ENCODE measurements at places on chromosomes 3 and 15.

GRCh38 chr3:53606793-53607192, 112.4 kb downstream of the CACNA1D start:
- no peak for DNase-seq

DNA sequence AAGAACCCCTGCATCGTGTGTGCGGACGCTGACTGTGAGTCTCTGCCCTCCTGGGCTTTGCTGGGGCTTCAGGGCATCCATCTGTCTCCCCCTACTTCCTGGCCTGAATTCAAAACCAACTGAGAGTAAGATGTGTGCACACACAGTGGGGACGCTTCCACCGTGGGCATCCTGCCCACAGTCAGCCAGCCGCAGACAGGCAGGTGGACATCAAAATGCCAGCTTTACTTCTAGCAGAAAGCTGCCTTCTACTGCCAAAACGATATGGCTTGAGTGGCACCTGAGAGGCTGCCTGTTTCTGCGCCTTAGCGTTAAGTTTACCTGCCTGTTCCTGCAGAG, 18.5 kb downstream of the ALDH1A3 start:
- DNase-seq = no peak

- DNase-seq = no peak
Measured at GRCh38 chr15:64858021-64858575, 16.4 kb downstream of the PLEKHO2 start.

- DNase-seq = no peak
Measured at GRCh38 chr15:99729920-99730319, 3.3 kb downstream of the LYSMD4 start.

- no peak for DNase-seq
Measured at GRCh38 chr3:29701326-29701983, 420.6 kb downstream of the RBMS3 start.

GRCh38 chr3:122251428-122251827, 68.0 kb downstream of the CASR start:
- no peak for DNase-seq

- no peak for DNase-seq
Measured at GRCh38 chr3:89164774-89165173, 57.4 kb downstream of the EPHA3 start.

DNA sequence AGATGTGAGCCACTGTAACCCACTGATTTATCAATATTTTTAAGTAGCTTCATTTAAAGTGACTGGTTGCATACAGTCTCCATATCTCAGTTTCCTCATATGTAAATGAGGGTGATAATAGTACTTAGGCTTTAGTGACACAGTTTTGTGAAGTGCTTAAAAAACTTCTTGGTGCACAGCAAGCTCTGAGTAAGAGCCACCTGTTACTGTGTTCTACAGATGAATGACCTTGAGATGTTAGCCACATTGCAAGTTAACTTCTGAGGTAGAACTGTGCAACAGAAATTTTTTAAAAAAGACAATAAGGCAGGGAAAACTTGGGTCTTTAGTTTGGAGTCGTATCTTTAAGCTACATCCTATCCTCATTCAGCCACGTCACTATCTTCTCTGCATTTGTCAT, 43.1 kb downstream of the PCCB start:
- DNase-seq = no peak

GRCh38 chr3:63739474-63739873, 79.6 kb upstream of the C3orf49 start:
- no peak for DNase-seq

DNA sequence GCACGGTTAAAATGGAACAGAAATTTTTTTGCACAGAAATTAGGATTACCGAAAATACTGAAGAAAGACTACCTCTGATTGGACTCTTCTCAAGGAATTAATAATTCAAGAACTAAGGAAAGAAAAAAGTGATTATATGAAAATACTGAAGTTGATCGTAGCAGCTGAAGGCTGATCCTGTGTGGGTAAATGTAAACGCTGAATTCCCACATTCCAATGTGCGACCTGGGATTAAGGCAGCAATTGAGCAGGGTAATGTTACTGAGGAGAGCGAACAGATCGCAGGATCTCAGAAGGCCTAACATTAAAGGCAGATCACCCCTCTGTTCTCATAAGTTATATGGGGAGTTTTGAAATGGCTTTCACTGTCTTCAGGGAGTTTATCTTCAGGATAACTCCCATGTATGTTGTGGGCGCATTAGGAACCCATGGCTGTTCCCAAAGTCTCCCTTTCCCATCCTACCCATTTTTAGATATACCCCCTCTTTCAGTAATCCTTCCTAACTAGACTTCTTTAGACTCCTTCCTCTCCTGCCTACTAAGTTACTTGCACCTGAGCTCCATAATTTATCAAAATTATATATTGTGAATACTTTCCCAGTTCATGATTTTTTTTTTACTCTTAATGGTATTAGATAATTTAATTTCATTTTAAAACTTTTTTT, 1.0 kb upstream of the UBL7 start:
- DNase-seq = no peak

DNA sequence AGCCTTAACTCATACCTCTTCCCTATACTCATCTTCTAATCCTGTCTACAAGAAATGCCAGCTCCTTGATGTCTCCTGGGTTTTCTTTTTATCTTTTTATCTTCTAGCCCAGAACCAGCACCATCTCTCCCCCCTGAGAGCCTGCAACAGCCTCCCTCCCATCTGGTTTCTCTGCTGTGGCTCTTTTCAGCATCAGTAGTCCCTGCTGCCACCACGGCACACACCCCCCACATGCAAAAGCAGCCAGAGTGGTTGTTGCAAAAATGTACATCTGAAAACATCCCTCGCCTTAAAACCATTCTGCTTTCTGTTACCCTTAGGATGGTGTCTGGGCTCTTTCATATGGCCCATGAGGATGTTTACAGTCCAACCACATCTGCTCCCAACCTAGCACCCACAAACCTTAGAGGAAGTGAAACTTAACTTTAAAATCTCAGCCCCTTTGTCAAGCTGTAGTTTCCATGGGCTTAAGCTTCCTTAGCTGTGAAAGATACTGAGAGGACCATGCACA, 775 bp downstream of the TTC21A start:
- no peak for DNase-seq

GRCh38 chr3:73179601-73180000, 118.1 kb downstream of the EBLN2 start:
- no peak for DNase-seq

GRCh38 chr3:9622438-9622837, 26.9 kb upstream of the MTMR14 start:
- DNase-seq = no peak

GRCh38 chr3:156811089-156811862, 14.9 kb upstream of the LEKR1 start:
- peak; percentile 70 for DNase-seq

DNA sequence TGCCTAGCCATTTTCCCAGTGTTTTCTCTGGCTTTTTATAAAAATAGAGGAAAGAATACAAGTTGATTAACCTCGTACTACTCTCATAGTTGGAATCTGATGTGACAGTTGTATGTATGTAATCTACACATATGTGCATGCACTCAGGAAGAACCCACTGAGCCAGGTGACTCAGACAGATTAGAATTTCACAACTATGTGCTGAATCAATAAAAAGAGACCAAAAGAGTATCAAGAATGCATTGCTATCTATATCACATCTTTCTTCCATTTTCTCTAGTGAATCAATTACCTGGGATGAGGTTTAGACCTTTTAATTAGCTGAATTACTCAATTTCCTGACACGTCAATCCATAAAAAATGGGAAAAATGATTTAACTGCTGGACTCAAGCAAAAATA, 319.3 kb upstream of the ATP10A start:
- DNase-seq = no peak

GRCh38 chr3:191026746-191027145, 164.3 kb upstream of the GMNC start:
- DNase-seq = no peak

GRCh38 chr15:25693321-25694238, 169.5 kb downstream of the ATP10A start:
- no peak for DNase-seq

DNA sequence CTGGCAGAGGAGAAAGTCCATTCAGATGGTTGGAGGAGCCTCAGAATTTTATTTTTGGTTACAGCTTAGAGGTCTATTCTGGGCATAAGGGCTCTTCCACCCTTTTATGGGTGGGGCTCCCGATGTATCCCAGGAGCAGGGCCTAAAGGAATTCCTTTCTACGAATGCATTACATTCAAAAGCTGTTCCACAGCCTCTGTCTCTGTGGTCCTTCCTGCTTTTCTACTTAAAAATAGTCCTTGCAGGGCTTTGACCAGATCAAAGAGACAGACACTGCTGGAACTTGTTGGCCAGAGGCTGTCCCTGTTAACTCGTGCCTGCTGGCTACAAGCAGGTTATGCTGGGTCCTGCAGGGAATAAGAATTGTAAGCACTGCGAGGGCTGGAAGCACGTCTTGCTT, 14.4 kb upstream of the NOX5 start:
- no peak for DNase-seq

- no peak for DNase-seq
Measured at GRCh38 chr3:53645754-53646153, 151.3 kb downstream of the CACNA1D start.

GRCh38 chr3:191296041-191296541, 33.1 kb upstream of the CCDC50 start:
- no peak for DNase-seq

DNA sequence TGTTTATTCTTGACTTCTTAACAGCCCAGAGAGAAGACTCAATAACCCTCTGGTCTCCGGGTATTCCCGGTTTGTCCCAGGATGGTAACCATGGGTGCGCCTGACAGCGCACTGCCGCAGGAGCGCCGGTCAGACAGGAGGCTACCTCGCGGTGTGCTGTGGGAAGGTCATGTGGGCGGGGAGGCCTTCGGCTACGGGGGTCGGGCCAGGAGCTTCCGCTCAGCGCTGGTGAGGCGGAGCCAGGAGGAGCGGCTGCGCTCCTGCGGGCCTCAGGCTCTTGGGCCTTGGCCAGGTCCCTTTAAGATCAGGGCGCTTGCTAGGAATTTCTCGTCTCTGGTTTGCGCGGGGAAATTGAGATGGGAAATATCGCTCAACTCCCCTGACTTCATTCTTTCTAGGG, 182.3 kb upstream of the NDN start:
- DNase-seq = no peak

DNA sequence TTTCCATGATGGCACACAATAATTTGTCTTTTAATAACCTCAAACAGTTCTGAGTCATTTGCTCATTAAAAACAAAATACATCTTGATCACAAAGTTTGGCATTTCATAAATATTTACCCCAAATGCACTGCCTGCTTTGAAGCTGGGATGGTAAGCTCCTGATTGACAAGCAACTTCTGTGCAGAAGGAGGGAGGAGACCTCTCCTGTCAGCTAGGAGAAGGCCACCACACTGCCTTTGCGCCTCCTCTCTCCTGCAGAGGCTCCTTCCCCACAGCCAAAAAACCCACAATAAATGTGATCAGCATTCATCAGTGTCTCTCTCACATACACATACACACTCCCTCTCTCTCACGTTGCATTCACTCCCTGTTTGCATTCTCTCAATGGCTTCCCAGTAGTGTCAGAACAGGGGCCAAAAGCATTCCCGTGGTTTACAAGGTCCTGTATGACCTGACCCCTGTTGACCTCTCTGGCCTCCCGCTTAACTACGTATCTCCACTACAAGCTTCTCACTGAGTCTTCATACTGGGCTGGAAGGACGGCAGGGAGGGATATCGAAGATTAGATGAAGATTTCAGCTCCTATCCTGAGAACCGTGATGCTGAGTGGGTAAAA, 216.4 kb downstream of the FOXP1 start:
- no peak for DNase-seq

DNA sequence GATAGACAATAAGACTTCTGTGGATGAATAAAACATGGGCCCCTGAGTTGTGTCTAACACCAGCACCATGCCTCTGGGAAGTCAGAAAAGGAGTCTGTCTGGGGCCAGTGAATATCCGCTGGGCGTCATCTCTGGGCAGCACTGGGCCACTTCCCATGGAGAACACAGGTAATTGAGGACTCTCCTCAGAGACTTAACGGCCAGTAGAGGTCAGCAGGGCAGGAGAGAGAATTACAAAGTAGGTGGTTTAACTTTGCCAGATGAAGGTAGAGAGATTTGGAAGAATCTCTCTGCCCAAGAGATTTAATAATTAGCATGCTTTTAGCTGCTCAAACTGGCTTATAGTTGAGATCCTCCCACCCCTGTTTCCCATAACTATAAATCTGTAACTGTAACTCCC, 65.7 kb downstream of the OCA2 start:
- no peak for DNase-seq

GRCh38 chr15:60961541-60962485, 267.3 kb downstream of the RORA start:
- no peak for DNase-seq

GRCh38 chr3:155970398-155970797, 99.9 kb downstream of the GMPS start:
- DNase-seq = no peak

DNA sequence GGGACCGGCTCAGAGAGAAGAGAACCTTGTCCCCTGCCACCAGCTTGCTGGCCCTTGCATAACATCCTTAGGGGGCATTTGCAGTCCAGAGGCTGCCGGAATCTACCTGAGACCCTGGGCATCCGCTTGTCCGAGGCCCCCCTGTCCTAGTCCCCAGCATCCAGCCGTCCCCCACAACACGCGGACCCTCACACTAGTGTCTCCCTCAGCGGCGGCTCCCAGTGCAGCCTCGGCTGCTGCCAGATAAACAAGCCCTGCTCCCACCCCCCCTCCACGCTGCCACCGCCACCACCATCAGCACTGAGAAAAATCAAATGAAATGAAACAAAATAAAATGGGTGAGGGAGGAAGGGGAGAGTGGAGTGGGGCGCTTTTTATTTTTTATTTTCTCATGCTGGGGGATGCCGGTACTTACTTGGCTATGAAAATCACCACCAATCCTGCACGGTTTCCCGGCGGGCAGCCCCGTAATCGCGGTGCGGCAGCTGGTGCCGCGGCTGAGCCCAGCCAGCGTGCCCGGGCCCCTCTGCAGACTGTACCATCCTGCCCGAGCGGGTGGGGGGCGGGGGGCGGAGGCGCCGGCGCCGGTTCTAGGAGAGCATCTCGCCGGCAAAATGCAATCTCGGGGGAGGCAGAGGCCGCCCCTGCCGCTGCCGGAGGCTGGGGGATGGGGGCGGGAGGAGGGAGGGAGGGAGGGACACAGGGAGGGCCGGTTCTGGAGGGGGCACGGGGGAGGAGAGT, at the start of gene ATP2B2:
TSS of gene ATP2B2 (minus strand) at position 537 of the 741 bp plus-strand sequence. CDS start 56,043 bp downstream, outside the sequence.
- DNase-seq = no peak

- no peak for DNase-seq
Measured at GRCh38 chr3:149582395-149582794, 75.4 kb downstream of the WWTR1 start.

DNA sequence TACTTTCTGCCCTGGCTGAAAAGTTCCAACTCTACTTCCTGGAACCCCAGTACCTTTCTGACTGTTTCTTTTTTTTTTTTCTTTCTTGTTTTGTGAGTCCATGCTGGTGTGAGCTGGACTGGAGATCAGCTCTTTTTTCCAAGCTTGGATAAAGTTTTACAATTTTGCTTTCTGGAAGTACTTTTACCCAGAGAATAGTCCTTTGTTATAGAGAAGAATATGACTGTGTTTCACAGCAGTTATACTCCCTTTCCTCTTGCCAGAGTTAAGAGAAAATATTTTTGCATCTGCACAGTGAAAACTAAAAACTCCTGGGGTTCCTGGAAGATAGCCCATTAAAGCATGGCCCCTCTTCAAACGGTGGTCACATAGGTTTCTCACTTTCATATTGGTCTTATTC, 1100.6 kb downstream of the OTOL1 start:
- DNase-seq = no peak
